ENCODE measurements at places on chromosomes 6 and 20.

GRCh38 chr6:83893024-83893423 is 33.5 kb downstream of the CYB5R4 start:
- no peak for DNase-seq

DNA sequence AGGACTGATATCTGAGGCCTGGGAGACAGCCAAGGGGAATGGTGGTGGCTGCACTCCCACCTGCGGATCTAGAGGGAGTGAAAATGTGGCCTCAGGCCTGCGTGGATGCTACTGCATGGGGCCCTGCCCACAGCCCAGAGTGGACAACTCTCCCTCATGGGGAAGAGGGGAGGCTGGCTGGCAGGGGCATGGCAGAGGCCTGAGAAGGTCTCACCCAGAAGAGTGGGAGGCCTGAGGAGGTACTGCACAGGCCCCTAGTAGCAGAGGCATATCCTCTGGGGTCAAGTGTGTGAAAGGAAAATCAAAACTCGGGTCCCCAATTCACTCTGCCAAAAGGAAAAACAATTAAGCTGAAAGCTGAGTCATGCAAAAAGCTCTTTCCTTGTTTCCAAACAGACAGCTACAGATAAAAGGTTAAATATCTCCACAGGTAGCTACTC is 158.2 kb downstream of the AKAP7 start:
- no peak for DNase-seq

- DNase-seq, result no peak
Observed at GRCh38 chr20:25016471-25016870, 23.9 kb upstream of the APMAP start.

GRCh38 chr6:111952821-111953540 is 79.7 kb upstream of the FYN start:
- no peak for DNase-seq

Data from CD4-positive, alpha-beta T cell treated with Interferon alpha-2 for 1 hour (primary cell).